ENCODE measurements at places on chromosomes 11 and 22. TPM values are rescaled to one million over a fixed set of nuclear protein-coding genes. Genes with fewer than 3 reads are reported as not detected.

DNA sequence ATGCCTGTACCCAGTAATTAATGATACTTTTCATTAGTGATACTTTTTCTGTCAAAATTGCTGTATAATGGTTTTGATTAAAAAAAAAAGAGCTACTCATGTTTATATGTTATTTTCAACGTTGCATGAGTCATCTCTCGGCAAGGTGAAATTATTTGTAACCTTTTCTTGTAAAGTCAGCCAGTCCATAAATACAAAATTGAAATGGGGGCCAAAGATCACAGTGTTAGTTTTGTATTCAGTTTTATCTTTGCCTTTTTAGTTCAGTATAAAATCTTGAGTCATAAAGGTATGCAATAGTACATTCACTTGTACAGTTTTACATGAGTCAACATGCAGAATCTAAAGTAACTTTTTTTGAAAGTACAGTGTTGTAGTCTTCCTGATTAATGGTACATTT, 4.3 kb downstream of the ARHGEF12 start:
- no peak for DNase-seq

DNA sequence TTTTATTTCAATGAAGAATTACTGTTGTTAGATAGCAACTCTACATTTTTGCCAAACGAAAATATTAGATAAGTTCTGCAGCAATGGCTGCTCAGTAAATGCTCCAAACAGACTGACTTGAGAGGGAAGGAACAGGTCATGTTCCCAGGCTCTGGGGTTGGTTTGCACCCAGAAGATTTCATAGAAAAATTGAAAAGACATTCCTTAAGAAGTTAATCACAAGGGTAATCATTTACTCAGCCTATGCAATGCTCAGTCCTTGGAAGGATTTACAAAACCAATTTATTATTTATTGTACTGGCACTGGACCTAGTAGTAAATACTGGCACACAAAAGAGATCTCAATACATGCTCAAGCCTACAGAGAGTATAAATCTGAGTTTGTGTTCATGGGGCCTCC, 179.1 kb upstream of the MTNR1B start:
- no peak for DNase-seq

DNA sequence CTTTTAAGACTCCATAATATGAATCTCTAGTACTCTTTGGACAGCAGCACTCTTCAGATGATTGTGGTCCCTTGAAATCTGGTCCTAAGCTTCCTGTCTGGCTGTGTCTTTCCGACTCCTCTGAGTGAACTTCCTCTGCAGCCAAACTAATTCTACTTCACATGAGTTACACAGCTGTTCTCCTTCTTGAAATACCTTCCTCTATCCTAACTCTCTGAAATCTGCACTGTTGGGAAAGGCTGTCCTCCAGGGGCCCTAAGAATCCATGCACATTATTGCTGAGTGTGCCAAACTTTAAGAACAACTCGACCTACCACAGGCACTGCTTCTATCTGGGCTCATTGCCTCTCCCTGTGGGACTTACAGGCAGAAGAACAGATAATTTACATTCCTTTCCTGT, 217.3 kb upstream of the ARHGAP42 start:
- no peak for DNase-seq

GRCh38 chr22:49999063-49999945, 13.3 kb downstream of the IL17REL start:
- no peak for DNase-seq

- DNase-seq: no peak
Observed at GRCh38 chr11:2251138-2251537, 19.2 kb downstream of the ASCL2 start.

- DNase-seq: no peak
Observed at GRCh38 chr11:75013051-75013450, 24.3 kb downstream of the NEU3 start.

DNA sequence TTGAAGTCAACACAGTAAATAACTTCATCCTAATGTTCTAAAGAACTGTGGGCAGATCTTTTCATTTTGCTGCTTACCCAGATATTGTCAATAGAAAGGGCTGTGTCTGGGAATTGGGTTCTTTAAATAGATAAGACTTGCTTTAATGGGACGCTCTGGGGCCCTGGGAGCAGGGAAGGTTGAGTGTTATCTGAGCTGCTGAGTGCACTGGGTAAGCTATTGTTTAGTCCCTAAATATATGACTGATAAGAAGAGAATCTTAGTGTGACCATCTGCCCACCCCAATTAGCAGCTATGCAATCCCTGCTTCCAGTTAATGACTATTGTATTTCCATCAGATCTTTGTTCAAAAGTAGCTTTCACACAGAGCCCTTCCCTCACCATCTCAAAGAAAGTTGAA, 44.4 kb downstream of the ARHGAP42 start:
- DNase-seq: no peak

DNA sequence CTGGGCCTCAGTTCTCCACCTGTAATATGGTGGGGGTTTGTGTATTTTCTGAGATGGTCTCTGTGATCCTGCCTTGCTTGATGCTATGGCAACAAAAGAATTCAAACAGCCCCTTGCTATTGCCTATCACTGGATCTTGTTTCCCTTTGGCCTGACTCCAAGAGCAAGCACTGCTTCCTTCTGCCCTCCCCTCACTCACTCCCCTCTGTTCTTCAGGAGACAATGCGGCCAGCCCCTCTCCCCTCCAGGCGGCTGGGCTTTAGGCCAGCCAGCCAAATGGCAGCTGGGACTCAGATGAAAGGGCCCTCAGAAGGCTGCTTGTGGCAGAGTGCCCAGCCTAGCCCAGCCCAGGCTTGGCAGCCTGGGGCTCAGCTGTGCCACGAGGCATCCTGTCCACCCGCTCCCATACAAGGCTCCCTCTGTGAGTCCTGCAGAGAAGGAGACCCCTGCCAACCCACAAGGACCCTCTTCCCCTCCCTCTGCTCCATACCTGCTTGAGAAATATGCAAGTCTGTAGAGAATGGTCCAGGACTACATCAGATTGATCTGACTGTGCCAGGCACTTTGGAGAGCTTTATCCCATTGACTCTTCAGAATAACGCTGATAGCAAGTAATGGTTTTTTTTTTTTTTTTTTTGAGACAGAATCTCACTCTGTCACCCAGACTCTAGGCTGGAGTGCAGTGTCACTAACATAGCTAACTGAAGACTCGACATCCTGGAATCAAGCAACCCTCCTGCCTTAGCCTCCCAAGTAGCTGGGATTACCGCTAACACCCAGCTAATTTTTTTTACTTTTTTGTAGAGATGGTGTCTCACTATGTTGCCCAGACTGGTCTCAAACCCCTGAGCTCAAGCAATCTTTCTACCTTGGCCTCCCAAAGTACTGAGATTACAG, 7.6 kb upstream of the KCTD14 start:
- peak; percentile 82 for DNase-seq

GRCh38 chr11:104254347-104254746, 90.4 kb upstream of the PDGFD start:
- DNase-seq: no peak

DNA sequence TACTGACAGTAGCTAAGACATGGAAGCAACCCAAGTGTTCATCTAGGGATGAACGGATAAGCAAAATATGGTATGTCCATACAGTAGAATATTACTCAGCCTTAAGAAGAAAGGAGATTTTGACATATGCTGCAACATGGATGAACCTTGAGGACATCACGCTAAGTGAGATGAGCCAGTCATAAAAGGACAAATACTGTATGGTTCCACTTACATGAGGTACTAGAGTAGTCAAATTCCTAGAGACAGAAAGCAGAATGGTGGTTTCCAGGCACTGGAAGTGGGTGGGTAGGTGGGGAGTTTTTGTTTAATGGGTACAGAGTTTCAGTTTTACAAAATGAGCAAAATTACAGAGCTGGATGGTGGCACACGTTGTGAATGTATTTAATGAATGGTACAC, 18.1 kb downstream of the CHST1 start:
- no peak for DNase-seq

- no peak for DNase-seq
Observed at GRCh38 chr11:65787649-65788622, 1.1 kb downstream of the OVOL1 start.

DNA sequence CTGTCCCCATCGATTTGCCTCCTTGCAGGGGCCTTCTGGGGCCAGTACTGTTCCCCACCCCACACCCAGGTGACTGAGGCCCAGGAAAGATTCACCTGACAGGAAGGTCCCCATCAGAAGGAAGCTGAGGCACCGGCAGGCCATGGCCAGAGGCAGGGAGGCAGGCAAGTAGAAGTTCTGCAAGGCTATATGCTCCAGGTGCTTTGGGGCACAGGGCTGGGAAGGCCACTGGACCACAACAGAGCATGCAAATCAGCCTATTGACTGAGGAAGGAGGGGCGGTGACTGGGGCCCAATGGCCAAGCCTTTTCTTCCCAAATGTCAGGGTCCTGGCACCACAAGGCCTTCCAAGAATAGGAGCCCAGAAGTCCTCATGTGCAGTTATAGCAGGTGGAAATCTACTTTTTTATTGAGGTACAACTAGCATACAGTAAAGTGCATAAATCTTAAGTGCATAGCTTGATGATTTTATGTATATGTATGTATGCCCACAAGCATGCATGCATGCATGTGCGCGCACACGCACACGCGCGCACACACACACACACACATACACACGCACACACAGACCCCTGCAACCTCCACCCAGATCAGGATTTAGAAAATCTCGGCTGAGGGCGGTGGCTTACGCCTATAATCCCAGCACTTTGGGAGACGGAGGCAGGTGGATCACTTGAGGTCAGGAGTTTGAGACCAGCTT, at the start of gene VPREB3:
Gene VPREB3, minus strand, starts transcription at position 206 of the 700 bp plus-strand sequence. Its CDS starts 62 bp downstream, at position 144.
- DNase-seq: no peak

- DNase-seq: no peak
Observed at GRCh38 chr11:78202733-78203167, 14.0 kb downstream of the USP35 start.

DNA sequence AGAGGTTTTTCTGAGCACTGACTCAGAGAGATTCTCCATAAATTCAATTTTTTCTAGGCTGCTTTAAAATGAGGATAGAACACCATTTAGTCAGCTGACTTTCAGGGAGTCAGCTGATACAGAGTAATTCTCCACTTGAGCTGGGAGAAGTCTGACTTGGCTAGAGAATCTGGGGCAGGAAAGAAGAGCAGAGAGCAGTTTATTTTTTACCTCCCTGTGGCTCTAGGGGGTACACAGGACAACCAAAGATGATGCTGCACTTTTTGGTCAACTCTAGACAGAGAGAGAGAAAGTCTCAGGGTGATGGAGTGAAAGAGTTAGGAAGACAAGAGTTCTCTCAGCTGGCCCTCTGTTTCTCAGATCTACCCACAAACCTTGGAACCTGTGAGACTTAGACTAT, 67.3 kb upstream of the EED start:
- DNase-seq: no peak

DNA sequence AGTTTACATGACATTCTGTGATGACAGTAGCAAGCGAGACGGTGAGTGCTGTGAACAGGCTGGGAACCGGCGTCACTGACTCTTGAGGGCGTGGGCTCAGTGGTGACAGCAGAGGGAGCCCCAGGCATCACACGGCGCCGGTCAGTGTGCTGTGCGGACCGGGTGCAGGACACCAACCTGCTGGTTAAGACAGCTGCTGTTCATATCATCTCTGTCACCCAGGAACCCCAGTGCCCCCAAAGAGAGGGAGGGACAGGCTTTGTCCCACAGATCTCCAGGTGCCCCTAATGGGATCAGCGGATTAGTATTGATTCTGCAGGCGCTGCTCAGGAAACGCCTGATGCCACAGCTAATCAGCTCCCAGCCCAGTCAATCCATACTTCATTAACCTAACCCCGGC, 18.4 kb downstream of the B3GAT1 start:
- no peak for DNase-seq

GRCh38 chr11:7307836-7308235, 56.1 kb downstream of the SYT9 start:
- DNase-seq: no peak

- no peak for DNase-seq
Observed at GRCh38 chr11:106990331-106990730, 27.9 kb downstream of the GUCY1A2 start.

DNA sequence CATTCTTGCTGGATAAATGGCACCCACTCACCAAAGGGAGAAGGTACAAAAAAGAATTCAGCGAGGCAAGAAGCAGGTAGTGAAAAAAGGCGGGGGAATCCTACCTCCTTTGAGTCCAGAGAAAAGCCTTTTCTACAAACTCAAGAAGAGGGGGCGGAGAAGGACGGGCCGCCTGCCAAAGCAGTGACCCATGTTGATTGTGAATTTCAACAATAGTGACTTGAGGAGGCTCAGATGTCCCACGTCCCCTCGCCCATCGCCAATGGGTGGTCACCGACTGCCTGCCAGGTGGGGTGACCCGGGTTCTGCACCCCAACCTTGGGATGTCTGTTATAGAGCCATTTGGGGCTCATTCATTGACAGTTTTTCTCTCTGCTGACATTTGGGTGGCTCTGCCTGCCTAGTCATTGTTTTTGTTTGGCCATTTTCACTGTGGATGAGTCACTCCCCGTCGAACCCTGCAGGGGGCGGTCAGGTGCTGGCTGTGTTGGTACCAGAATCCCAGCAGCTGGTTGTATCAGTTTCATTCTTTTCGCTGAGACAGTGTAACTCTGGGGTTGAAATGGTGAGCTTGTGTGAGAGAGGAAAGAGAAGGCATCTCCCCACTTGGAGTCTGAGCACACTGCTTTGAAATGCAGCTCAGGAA, 163.4 kb upstream of the NCAM1 start:
- DNase-seq: no peak

GRCh38 chr11:109911488-109911887, 181.7 kb upstream of the ZC3H12C start:
- no peak for DNase-seq

DNA sequence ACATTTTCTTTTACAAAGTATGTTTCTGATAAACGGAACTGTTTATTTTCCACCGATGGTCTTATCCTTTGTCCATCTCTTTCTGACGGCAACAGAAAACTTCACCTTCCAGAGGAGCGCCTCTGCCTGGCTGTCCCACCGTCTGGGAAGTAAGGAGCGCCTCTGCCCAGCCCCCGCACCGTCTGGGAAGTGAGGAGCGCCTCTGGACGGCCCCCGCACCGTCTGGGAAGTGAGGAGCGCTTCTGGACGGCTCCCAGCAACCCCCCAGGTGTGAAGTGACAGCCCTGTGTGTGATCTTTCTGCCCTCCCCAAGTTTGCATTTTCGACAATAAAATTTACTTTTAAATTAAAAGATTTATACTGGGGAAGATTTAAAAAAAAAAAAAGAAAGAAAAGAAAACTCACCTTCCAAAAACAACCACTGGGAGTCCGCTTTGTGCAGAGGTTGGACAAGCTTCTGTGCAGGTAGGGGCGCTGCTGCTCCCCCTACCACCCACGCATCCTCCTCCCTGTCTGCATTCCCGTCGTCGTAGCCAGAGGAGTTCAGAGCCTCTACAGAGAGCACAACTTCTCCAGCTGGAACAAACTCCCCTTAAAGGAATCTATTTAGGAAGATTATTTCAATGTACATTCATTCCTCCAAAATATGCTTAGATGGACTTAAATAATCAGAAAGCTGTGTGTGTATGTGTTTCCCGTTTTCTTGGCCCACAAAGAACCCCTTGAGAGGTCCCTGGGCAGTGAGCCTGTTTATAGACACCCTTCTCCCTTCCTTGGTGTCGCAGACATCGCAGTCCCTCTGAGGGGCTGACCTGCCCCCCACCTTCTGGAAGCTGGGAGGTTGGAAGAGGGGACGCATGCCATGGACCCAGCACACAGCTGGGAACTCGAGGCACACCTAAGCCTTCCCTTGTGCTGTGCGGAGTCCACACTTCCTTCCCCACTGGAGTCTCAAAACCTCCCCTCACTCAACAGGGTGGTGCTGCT, 849 bp upstream of the APOBEC3B start:
- DNase-seq: peak; percentile 62

GRCh38 chr11:26557666-26558065, 14.4 kb downstream of the MUC15 start:
- no peak for DNase-seq

Gene MRPL16
- total RNA-seq: 25.3 TPM

Gene NXPE2
- 0.99 TPM for total RNA-seq

Gene MS4A1
- 1.2 TPM for total RNA-seq

Gene MUC6
- not detected for total RNA-seq

Gene DERL3
- 1.9 TPM for total RNA-seq

Gene ST14
- 3.6 TPM for total RNA-seq
